Cortex of kidney (tissue), 1 donor: ENCODE measurements at places on chromosomes 6 and 20.

DNA sequence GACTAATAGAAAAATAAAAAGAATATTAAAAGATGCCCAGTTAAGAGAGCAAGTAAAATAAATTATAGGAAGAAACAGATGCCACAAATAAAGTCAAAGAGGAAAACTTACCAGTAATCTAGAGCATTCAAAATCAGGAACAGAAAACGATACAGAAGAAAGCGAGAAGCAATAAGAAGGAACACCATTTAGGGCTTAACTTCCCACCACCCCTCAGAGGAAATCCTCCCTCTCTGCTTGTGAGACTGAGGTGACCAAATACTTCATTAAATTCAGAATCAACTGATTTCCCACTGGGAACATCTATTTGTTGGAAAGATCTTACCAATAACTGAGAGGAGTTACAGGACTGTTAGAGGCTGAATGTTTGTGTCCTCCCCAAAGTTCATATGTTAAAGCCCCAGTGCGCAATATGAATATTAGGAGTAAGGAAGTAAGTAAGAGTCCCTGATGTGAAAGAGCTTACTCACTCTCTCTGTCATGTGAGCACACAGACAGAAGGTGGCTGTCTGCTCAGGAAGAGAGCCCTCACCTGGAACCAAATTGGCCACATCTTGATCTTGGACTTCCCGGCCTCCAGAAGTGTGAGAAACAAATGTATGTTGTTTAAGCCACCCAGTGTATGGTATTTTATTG lies 19.5 kb downstream of the KATNA1 start:
- DNase-seq = no peak

DNA sequence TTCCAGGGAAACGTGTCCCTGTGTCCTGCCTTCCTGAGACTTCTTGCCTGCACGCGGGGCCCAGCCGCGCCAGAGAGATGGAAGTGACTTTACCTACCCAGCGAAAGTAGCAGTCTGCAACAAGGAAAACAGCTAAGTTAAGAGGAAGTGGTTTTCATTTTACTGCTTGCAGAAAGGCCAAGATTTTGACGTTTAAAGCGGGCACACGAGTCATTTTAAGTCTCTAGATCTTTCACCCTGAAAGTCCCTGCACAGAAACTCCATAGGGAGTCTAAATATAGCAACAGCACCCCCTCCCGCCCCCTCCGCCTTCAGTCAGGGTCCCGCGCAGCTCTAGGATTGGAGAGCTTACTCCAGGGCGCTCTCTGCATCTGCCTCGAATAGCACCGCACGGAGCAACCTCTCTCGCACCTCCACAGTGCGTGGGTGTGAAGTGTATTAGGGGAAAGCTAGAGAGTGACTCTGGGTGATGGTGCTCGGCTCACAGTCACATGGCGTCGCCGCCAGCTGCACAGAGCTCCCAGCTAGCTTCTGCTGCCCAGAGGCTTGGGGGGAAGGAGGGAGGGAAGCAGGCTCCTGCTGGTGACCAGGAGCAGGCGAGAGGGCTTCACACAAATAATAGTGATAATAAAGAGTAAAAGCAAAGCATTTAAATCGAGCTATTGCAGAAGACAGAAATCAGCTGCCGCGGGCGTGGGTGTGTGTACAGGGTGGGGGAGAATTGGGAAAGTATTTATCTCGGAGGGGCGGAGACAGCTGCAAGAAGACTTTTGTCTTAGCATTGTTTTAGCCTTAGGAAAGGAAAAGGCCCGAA lies 1.8 kb upstream of the KCNQ5 start:
- DNase-seq = no peak

DNA sequence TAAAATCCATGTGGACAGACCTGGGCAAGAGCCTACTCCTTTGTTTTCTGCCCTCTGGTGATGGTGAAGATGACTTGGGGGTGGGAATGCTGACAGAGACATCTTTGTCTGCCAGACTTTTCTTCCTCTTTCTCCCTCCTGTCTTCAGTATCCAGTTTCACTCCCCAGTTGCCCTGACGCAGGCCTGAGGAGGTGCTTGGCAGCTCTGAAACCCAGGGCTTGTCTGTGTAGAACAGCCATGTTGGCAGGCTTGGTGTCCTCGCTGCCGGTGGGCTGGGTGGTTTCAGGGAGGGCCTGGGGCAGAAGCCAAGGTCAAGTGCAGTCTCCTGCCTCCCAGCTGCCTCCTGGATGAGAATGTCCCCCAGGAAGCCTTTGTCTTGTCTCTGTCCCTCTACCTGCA lies 22.5 kb downstream of the CCDC167 start:
- DNase-seq = no peak

DNA sequence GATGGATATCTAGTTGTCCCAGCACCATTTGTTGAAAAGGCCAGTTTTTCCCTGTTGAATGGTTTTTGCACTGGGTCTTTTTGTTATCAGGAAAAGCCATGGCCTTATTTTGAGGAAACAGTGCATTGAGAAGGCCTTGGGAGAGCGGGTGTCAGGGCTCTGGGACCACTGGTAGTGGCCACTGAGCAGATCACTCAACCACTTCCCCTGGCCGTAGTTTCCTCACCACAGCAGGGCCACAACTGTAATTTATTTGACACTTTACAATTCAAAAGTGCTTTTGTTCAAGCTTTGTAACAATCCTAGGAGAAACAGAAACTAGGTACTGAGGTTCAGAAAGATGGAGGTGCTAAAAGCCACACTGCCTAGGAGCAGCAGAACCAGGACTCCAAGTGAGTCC lies 281.8 kb downstream of the GMDS start:
- no peak for DNase-seq

DNA sequence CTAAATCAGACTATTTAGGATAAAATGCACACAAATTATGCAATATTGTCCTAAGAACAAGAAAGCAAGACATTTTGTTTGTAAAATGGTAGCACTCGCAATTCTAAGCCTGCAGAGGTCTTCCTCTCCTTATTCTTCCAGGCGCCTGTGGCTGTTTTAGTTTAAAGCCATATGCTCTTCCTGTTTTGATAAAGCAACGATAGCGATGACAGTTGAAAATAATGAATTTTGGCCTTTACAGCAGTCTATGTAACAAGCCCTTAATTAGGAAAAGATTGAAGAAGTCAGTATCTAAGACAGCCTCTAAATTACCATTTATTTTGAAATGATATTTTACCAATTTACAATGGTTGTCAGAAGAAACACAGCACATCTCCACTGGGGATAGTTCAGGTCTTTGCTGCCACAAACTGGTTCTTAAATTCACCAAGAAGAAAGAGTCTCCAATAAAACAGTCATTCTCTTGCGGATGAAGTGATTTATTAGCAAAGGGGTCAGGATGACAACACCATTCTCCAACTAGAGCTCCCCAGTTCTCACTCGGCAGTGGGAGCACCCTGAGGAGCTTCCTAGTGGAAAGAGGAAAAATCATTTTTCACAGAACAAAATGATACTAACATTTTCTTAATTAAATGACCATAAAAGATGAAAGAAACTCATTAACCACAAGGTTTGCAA lies 21.4 kb downstream of the UBE3D start:
- no peak for DNase-seq

DNA sequence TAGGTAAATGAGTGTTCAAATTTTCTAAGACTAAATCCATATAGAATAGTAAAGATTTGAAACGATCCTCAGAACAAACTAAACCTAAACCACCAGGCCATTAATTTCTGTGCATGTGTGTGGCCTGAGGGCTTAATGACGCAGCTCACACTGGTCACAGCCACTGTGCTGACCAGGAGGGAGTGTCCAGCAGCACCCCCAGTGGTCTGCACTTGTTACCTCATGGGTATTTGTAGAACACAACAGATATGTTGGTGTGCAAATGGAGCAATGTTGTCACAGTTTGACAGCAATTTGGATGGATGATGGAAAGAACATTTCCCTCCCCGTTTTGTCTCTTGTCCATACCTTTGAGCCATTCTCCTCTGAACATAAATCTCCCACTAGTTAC lies 122.4 kb upstream of the EXOC2 start:
- DNase-seq = no peak

- DNase-seq = no peak
Observed at GRCh38 chr6:97049253-97050011, 124.9 kb downstream of the KLHL32 start.

DNA sequence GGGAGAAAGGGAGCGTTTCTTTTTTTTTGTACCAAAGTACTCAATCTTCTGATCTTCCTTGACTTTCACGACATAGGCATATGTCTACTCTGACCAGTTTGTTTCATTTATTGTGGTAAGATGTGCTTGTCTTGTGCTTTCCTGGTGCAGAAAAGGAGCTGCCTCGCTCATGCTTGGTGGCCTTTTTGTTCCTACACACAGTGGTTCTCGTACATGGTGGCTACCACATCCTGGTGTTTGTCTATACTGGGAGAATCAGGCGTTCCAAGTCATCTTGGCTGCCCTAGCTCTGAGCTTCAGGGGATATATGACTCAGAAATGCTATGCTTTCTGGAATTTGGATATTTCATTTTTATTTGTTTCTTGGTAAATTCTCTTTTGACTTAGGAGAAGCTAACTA lies 31.8 kb downstream of the MYB start:
- no peak for DNase-seq

DNA sequence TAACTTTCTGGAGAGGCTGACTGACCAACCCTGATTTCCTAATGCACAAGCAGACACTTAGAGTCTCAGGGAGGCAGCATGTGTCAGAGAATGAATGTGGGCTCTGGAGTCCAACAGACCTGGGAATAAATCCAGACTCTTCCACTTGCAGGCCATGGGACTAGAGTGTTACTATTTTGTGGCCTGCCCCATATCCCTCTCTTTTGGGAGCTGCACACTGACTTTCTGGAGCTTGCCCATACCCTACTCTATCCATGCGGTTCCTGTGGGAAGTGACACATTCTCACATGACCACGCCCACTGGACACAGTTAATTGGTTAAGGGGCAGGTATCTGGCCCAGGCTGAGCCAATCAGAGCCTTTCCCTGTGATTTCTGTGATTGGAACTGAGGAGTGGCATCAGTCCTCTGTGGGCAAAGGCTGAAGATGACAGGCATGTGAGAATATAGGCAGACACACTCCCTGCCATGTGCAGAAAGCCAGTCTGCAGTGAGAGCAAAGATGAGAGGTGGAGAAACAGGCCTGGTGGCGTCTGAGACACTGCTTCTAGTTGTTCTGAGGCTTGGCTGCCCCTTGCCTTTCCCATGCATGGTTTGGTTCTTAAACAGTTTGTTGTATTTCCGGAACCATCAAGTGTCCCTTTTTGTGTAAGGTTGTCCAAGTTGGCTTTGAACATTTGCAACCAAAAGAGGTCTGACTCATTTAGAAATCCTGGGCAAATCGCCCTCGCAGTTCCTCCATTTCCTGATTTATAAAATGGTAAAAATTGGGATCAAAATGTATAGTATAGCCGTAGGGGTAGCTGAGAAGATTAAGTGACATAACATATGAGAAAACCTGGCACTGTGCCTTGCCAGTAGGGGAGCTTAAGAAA lies 125.6 kb downstream of the CDC5L start:
- no peak for DNase-seq

DNA sequence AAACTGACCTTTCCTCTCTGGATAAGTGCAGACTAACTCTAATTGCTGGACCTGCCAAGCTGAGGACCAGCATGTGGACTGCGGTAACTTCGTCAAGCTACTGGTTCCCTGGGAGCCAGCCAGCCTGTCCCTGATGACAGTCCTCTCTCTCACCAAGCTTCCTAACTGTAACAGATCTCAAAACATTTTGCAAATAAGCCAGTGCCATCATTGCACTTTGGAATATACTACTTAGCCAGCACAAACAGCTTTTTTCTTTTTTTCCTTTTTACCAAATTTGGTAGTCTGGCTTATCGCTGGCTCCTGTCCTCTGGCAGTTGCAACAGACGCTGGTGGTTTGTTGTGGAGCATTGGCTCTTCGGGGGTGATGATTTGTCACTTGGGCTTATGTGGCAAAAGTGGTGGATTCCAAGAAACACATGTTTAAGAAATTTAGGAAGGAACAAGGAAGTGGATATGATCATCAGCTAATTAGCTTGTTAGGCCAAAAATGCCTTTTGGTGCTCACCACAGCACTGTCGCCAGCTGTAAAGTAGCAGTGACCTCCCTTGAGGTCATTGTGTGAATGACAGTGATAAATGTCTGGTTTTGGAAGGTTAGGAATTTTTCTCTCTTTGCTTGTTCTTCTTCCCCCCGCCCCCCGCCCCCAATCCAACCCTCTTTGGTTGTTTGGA lies 171.7 kb downstream of the CLIC5 start:
- DNase-seq = no peak

GRCh38 chr6:159461998-159462397 lies 231.0 kb downstream of the SOD2 start:
- DNase-seq = no peak

DNA sequence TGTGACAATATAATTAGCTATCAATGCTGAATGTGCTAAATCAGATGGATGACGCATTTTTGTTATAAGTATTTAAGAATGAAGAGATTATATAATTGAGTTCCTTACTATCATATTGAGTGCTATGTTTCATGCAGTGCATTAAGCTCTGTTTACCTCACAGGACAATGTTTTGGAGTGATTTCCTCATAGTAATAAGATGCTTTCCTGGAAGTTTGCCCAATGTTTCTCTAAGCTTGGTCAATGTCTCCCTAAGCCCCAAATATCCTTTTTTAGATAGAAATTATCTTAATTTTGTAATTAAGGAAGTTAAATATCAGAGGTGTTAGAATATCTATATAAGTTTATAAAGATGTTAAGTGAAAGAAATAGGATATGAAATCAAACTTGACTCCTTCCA lies 489.6 kb downstream of the MMUT start:
- DNase-seq = no peak

GRCh38 chr6:119112812-119113530 lies 34.5 kb upstream of the FAM184A start:
- DNase-seq = no peak

DNA sequence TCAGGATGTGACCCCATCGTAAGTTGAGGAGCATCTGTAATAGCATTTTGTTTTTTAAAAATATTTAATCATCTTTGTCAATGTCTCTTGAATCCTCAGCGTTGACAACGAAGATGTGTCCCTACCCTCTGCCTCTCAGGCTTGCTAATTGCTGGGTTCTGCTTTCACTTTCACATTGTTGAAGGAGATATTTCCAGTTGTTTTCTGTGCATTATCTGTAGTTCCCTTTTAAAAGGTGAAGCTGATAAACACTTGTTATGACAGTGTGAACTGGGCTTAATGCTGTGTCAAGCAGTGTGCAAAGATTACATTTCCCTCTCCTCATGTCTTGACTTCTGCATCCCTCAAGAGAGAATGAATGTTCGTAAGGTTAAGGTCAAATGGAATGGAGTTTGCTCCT lies 54.9 kb downstream of the CSE1L start:
- DNase-seq = no peak

DNA sequence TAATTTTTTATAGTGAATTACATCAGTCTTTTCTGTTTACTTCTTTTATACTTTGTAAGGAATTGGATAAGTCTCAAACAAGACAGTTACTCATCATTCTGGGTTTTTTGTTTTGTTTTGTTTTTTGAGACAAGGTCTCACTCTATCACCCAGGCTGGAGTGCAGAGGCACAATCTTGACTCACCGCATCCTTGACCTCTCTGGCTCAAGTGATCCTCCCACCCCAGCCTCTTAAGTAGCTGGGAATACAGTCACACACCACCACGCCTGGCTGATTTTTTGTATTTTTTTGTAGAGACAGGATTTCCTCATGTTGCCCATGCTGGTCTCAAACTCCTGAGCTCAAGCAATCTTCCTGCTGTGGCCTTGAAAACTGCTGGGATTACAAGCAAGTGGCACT lies 524.3 kb downstream of the EYS start:
- no peak for DNase-seq

GRCh38 chr6:137416376-137417109 lies 77.7 kb downstream of the OLIG3 start:
- DNase-seq = no peak

- DNase-seq = no peak
Observed at GRCh38 chr6:47103931-47104330, 61.8 kb upstream of the ADGRF1 start.
